ENCODE measurements at places on chromosomes 6 and 20. TPM values are rescaled to one million over a fixed set of nuclear protein-coding genes. Genes with fewer than 3 reads are reported as not detected.

GRCh38 chr6:27178860-27179259, 68.6 kb upstream of the PRSS16 start:
- H3K4me1 ChIP-seq = no peaks in the 10 kb centered on the region
- H3K27ac ChIP-seq = no peak overlapping the region
- H3K36me3 ChIP-seq = no peaks in the 10 kb centered on the region
- H3K4me3 ChIP-seq = no peak overlapping the region
- no peak for DNase-seq

- no peak overlapping the region for H3K27ac ChIP-seq
- no peak for DNase-seq
- H3K36me3 ChIP-seq = no peaks in the 10 kb centered on the region
- no peak overlapping the region for H3K4me3 ChIP-seq
- H3K4me1 ChIP-seq = no peaks in the 10 kb centered on the region
Measured at GRCh38 chr20:45450097-45450818, 19.3 kb upstream of the WFDC2 start.

DNA sequence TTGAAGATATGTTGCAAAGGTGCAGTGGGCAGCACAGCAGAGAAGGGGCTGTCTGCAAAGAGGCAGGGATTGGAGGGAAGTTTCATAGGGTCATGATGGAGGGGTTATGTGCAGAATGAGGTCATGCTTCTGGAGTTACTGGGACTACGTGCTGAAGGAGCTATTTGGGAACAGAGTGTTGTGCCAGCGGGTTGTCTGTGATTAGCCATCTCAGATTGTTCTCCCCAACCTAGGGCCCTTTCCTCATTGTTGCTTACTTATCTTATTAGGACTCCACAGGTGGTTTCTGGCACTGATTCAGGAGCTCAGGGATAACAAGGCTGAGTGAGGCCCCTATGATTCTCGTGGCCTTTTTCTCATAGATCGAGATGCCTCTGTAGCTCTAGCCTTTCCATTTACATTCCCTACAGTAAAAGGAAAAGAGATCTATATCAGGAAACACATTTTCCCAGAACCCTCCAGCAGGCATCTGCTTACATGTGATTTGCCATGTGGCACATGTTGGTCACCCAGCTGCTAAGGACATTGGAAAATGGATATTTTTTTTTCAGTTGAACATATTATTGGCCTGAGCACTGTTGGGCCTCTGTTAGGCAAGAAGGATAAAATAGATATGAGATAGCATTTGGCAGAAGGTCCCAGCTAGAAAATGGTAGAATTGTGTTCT, 429.6 kb upstream of the PLCB4 start:
- no peak for DNase-seq
- H3K27ac ChIP-seq = no peak overlapping the region
- H3K4me3 ChIP-seq = no peak overlapping the region
- no peaks in the 10 kb centered on the region for H3K4me1 ChIP-seq
- no peaks in the 10 kb centered on the region for H3K27me3 ChIP-seq

GRCh38 chr6:4817551-4817950, 41.3 kb downstream of the CDYL start:
- H3K4me1 ChIP-seq = no peaks in the 10 kb centered on the region
- H3K36me3 ChIP-seq = no peaks in the 10 kb centered on the region
- DNase-seq = no peak
- no peak overlapping the region for H3K4me3 ChIP-seq
- H3K27ac ChIP-seq = no peak overlapping the region
- no peaks in the 10 kb centered on the region for H3K27me3 ChIP-seq

DNA sequence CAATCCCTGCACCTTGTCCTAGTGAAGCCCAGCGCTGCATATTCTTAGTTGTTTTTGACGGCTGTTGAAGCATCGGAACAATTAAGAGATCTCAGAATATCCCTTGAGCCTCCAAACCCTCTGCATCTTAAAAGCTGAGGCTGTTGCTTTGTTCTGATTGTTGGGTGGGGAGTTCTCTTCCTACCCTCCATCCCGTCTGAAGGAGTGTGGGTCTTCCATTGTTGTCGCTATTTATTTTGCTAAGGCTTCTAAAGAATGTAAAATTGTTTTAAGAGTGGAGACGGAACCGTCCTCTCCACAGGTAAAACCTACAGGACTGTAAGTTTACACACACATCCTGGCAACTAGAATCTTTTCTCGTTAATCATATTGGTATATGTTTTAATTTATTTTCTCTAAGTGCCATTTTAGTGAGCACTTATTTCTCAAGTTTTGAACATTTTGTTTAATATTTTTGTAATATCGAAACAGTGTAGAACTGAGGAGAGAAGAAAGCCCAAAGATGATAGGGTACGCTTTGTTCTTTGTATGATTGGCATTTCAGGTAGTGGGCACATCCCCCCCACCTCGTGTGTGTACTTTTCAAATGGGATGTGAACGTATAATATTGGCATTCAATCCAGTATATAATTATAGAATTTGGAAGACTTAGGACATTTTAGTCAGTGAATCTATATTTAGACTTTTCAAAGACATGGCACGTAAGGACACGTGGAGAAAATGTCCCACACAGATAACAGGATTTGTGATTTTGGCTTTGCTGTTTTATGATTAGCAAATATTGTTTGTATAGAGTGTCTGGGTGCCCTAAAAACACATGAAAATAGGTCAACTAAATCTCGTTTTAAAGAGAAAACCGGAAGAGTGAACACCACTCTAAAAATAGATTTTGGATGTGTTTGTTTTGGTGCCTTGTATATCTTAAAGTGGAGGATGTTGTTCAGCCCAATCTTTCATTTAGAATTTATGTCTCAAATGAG, 1.3 kb downstream of the RNF146 start:
- H3K36me3 ChIP-seq = no peaks in the 10 kb centered on the region
- peak overlapping the region; percentile 100 for H3K27ac ChIP-seq
- peaks cover 30% of the 10 kb centered on the region for H3K4me1 ChIP-seq
- no peaks in the 10 kb centered on the region for H3K27me3 ChIP-seq
- peak overlapping the region; percentile 96 for H3K4me3 ChIP-seq
- DNase-seq = no peak

- DNase-seq = peak; percentile 52
- H3K27me3 ChIP-seq = no peaks in the 10 kb centered on the region
- H3K27ac ChIP-seq = no peak overlapping the region
- H3K36me3 ChIP-seq = peaks cover 33% of the 10 kb centered on the region
- no peak overlapping the region for H3K4me3 ChIP-seq
- no peaks in the 10 kb centered on the region for H3K4me1 ChIP-seq
Measured at GRCh38 chr20:49543858-49544437, 24.0 kb downstream of the PTGIS start.

The C20orf204 gene
- 0.35 TPM for total RNA-seq
